Common myeloid progenitor, CD34-positive (primary cell): ENCODE measurements at places on chromosomes 1 and 21.

DNA sequence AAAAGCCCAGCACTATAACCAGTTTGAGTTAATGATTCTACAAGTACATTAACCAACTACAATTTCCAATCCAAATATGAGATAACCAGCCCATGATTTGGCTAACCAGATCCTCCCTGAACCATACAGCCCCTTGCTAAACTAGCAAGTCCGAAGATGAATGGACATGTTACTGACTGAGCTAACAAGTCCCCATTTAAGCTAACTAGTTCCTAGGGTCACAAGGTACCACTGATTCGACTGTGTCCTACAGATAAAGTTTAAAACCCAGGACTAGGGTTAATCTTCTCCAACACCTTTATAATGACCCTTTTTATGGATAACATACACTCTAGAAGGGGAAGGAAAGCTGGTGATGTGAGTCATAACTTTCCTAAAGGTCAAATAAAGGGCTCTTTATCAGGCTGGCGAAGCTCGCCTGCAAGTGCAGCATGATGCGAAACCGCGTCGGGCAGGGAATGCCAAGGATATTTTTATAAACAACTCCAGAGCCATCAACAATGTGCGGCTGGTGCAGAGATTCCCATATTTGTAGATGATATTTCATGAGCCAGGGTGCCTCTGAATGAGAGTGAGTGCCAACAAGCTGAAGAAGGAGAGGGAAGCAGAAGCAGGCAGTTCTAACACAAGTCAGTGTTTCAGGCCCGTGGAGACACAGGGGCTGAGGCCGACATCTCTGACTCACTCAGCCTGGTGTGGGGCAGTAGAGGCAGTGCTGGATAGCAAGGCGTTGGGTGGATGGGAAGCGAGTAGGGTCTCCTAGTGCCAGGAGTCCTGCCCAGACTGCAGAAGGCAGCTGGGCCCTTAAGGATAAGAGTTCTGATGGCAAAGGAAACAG lies 75.6 kb upstream of the ROR1 start:
- no peak for DNase-seq

DNA sequence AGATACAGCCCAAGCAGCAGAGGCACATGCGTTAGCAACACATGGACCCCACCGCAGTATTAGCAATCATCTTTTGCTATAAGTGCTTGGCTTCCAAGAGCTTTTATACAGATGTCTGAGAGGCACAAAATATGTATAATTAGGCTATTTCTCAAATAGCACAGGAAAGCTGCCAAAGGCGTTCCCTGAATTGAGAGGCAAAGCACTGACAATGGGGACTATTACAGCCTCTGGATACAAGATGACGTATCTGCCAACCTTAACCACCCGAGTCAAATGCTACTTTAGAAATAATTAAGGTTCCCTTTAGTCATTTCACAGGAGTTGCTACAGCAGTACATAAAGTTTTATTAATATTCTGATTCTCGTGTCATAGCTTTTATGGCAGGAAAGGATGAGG lies 6.4 kb downstream of the STMN1 start:
- no peak for DNase-seq

- no peak for DNase-seq
These were observed 5.5 kb downstream of the ZBTB18 start for GRCh38 chr1:244056577-244056976.

DNA sequence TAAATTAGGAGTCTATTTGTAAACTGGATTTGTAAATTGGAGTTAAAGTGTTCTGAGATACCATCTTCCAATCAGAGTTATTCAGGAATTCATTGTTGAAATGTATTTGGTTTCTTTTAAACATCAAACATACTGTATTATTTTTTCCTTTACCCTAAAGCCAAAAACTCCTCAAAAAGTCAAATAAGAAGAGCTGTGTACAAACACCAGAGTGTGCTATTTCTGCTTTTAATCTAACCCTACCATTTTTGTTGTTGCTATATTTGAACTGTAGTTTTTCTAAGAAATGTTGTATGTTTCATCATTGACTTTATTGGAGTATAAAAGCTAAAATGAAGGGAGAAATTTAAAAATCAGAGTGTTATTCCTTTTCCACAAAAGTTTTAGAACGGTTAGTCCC lies 35.8 kb downstream of the SLC30A7 start:
- DNase-seq, result no peak

DNA sequence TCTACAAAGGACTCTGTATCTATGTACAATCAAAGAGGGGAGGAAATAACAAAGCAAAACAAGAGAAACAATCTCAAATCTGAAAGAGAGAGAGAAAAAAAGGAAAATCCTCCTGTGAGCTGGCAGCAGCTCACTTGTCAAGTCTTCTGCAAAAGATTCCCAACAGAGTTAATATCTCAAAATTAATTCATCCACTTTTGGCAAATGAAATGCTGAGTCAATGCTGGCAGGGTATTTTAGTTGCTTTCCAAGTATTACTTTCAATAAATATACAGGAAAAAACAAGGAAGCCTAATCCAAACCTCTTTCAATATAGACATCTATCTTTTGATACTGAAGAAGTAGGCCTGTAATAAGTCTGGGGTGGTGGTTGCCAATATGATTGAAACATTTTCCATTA lies 613.9 kb upstream of the NEGR1 start:
- no peak for DNase-seq

DNA sequence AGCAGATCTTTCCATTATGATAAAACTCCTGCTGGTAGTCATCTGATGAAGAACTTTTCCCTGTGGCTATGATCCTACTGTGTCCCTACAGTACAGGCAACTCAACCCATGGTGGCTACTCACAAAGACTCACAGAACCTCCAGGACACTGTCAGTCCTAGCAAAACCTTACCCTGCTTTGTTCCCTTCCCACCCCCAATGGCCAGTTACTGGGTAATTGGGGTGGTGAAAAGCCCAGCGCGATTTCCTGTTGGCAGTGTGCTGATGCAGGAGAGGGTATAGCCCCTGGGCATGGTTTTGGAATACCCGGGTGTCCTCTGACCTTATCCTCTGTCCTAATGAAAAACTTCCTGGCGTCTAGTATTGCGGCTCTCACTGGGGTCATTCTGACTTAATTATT lies 533 bp upstream of the RGL1 start:
- no peak for DNase-seq

- DNase-seq, result no peak
These were observed 26.5 kb downstream of the RUNX3 start for GRCh38 chr1:24903560-24903954.

DNA sequence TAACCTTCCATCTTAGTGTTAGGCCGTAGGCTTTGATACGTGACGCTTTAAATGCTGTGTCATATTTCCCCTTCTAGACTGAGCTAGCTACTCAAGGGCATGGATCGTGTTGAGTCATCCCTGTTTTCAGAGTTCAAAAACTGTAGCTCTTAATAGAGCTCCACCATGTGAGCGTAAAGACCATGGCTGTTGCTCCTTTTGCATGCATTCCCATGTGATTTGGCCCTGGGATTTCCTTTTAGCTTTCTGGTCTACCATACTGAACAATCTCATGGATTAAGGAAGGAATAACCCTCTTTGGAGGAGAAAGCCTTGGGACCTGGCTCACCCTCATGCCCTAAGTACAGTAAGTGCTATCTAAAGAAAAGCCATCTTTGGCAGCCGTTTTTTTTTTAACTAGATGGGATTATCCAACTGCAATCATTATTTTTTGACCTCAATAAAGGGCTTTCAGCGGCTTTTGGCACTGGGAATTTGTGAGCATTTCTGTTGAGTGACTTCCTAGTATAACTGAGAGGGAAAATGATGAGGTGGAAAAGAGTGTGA lies 76.6 kb downstream of the PLPP3 start:
- DNase-seq, result peak; percentile 84

GRCh38 chr1:93200086-93200620 lies 19.6 kb downstream of the CCDC18 start:
- no peak for DNase-seq

- no peak for DNase-seq
These were observed 720.6 kb downstream of the RWDD3 start for GRCh38 chr1:95954585-95954984.

GRCh38 chr1:62922006-62922405 lies 138.1 kb downstream of the ATG4C start:
- no peak for DNase-seq

GRCh38 chr1:174118751-174119150 lies 40.6 kb upstream of the RABGAP1L start:
- DNase-seq, result no peak

DNA sequence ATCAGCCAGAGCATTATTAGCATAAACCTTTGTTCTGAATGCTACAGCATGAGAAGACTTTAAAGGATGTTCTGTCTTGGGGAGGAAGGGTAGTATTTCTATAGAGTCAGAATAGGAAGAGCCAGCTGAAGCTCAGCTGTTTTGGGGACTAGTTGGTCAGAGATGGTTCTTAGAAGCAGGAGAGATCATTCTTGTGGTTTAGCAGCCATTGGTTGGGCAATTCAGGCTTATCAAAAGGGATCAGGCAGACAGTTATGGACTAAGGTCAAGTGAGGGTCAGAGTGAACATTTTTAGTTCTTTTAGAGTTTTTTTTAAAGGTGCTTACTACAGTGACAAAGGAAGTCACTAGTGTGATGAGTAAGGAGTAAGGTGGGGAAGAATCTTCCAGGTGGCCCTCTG lies 245.5 kb downstream of the RPS6KC1 start:
- DNase-seq, result no peak

- peak; percentile 56 for DNase-seq
These were observed 25.9 kb downstream of the KCNC4 start for GRCh38 chr1:110235834-110236682.

- no peak for DNase-seq
These were observed 7.4 kb upstream of the PRDM16 start for GRCh38 chr1:3061566-3061965.
